ENCODE measurements at places on chromosomes 1 and 21. TPM values are rescaled to one million over a fixed set of nuclear protein-coding genes. Genes with fewer than 3 reads are reported as not detected.

DNA sequence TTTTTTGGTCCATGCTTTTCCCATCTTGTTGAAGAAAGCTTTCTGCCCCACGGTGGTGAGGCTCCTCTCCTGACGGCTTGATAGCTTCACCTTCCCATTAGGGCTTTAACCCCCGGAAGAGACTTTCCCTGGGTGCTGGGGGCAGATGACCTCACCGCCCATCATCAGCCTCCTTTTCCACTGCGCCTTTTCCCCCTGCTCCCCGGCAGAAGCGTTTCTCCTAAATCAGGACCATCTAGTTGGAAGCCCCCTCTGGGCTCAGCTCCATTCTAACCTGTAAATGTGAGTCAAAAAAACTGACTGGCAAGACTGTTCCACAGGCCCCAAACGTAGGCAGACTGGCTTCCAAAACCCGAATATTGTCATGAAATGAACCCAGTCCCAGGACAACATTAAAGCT lies 6.7 kb downstream of the POFUT2 start:
- DNase-seq, result no peak

DNA sequence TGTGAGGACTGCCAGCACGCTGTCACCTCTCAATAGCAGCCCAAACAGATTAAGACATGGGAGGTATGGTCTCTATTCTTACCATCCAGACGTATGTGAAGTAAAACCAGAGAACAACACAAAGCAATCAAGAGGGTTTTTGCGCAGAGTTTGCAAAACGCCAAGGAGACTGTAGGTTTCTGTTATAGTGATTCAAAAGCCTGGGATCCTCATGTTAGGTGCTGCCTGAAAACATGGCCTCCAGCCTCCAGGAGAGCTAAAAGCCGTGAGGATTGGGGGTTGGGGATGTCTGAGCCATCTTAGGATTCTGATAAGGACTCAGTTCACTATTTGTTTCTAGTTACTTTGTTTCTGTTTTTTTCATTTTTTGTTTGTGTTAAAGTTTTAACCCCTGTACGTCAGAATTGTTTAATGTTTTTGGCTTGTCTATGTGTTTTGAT lies 4.2 kb upstream of the CCT8 start:
- DNase-seq, result no peak

The NHLH2 gene
- total RNA-seq, result not detected

- no peak for DNase-seq
Measured at GRCh38 chr1:12076425-12077005, 13.4 kb downstream of the TNFRSF8 start.

- DNase-seq, result no peak
Measured at GRCh38 chr1:19559641-19560040, 74.3 kb upstream of the CAPZB start.

DNA sequence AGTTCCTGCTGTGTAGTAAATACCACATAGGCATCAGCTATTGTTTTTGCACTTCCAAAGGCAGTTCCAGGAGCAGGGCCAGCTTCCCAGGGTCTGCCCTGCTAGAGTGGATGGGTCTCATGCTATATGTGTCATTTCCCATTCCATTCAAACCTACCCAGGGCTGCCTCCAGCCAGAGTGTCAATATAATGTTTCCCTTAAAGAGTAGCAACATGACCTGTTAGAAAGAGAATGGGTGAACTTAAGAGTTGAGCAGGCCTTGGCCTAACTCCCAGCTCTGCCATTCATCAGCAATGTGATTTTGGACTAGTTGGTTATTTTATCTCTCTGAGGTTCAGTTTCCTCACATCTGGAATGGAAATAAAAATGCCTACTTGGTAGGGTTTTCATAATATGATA lies 44.9 kb downstream of the RAB3B start:
- no peak for DNase-seq

- no peak for DNase-seq
Measured at GRCh38 chr1:182707122-182707521, 22.7 kb upstream of the RGS8 start.

DNA sequence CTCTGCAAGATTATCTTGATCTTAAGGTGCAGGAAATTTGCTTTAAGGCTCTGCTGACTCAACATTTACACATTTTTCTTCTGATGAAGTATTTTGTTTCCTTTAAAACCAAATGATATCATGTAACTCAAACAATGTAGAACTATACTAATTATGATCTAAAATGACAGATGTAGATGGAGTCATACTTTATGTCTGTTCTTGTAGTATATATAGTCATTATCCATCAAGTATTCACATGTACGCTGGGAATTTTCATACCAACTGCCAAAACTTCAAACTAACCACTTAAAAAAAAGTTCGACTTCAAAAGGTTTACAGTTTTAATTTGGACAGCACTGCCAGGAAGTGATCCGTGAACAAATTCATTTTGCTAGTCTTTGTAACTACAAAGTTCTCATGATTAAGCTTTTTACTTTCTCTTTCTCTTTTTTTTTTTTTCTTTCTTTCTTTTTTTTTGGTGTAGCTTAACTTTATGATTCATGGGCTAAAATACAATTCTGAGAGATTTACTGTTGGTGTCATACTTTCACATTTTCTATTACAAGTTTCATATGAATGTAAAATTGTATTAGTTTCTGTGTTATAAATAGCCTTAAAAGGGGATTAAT lies 509.0 kb upstream of the CXADR start:
- DNase-seq, result no peak

- peak; percentile 29 for DNase-seq
Measured at GRCh38 chr1:184002071-184002470, 35.5 kb downstream of the COLGALT2 start.

Data from left cardiac atrium (tissue), 4 donors.